Memory B cell (primary cell): ENCODE measurements at places on chromosomes 13 and 19.

DNA sequence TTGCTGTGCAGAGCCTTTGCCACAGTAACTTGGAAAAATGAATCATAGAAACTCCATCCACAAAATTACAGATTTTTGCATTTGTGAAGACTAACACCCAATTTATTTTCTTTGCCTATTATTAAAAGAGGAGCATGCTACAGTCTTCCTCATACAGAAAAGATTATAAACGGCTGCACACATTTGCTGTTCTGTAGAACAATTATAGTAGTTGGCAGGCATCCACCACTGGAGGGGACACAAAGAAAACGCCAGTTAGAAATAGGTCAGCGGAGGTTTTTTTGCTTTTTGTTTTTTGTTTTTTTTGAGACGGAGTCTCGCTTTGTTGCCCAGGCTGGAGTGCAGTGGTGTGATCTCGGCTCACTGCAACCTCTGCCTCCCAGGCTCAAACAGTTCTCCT, 51.6 kb downstream of the SACS start:
- no peak for DNase-seq

- DNase-seq = no peak
These were observed 65.0 kb upstream of the TRPC4 start for GRCh38 chr13:37934339-37935191.

DNA sequence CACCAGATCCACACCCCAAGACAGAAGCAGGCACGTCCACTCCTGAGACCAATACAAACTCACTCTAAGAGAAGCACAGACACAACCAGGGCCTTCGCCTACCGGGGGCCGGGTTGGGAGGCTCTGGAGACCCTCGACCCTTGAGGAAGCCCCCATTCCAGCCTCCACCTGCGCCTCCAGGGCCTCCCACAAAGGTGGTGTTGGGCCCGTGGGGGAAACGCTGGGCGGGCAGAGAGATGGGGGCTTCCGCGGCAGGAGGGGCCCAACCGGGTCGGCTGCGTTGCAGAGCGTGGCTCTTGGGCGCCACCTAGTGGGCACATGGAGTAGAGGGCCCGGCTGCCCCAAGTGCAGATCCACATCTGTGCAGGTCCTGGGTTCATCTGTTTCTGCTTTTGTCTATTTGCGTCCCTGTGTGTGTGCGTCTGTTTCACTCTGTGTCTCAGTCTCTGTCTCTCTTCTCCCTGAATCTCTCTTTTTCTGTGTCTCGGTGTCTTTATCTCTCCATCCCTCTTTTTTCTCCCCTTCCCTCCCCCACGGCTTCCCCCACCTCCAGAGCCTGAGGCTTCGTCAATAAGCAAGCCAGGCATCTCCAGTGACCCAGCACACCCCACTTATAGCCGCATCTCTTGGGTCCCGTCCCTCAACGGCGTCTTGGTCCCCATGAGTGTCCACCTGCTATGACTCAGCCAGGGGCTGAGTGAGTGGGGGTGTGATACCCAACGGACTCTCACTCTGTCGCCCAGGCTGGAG, 10.5 kb upstream of the TINCR start:
- DNase-seq = peak; percentile 80

DNA sequence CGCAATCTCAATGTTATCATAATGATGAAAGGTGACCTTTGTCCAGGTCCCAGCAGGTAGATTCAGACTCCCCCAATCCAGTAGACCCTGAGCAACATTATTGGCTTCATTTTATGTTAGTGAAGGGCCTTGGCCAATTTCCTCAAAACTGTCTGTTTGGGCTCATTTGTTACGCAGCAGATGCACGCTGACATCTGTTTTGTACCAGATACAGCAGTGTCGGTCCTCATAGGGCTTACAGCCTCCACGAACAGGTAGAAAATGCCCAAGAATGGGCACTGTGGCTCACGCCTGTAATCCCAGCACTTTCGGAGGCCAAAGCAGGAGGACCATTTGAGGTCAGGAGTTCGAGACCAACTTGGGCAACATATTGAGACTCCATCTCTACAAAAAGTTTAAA, 13.1 kb upstream of the NMRK2 start:
- DNase-seq = no peak

DNA sequence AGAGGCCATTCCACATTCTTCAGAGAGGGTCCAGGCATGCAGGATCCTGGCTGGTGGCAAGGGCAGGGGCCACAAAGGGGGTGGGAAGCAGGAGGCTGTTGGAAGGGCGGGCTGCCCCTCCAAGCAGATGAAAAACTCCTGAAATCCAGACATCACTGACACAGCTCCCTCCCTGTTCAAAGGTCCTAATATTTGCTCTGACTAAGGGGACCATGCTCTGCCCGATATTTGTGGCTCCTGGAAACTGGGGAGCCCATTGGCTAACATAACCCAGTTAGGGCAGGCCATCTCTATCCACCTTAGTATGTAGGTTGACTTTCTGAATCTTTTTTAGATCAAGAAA, 3.3 kb upstream of the CDX2 start:
- no peak for DNase-seq

DNA sequence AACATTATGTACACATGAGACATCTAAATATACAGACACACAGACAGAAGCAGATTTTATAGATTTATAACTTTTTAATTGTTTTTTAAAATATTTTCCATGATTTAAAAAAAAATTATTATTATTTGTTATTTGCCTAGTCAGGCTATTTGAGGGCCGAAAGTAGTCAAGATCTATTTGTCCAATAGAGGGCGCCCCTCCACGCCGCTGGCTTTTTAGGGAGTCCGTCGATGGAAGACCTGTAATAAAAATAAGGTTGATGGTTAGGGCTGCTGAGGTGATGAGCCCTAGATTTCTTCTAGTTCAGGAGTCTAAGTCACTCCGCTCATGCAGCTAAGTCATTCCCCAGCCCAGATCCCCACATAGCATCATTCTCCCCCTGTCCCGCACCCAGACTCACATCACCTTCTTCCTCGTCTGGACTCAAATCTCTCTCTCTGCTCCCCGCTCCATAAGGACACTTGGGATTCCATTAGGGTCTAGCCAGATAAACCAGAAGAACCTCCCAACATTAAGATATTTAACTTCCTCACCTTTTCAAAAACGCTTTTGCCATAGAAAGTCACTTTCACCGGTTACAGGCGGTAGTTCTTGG, 33.9 kb upstream of the CEACAM21 start:
- DNase-seq = peak; percentile 75

- no peak for DNase-seq
These were observed 45.9 kb downstream of the SLC15A1 start for GRCh38 chr13:98706446-98707110.

- peak; percentile 70 for DNase-seq
These were observed at the start of gene RCBTB1 for GRCh38 chr13:49585220-49586157. Gene RCBTB1 (minus strand): TSS chr13:49585558. CDS start chr13:49567279, 18,279 bp downstream.

- no peak for DNase-seq
These were observed 18.8 kb downstream of the C1QTNF9 start for GRCh38 chr13:24328145-24328544.

- DNase-seq = no peak
These were observed 1139.3 kb downstream of the DIAPH3 start for GRCh38 chr13:59024434-59024833.

GRCh38 chr19:11624069-11624463, 26.8 kb downstream of the ZNF627 start:
- no peak for DNase-seq

DNA sequence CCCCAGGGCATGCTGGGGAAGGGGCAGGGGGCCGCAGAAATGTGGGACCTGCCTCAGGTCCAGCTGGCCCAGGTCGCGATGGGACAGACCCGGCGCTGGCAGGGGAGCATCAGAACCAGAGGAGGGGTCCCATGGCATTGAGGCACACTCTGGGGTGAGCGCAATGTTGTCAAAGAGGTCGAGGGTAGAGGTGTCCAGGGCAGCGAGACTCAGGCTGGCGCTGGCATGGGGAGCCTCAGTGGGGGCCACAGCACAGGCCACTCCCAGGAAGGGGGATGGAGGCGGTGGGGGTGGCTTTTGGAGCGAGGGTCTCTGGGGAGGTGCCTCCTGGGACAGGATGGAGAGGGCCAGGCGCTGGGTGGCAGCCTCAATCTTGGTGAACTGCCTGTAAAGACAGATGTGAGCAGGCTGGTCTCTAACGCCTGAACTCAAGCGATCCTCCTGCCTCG, 944 bp downstream of the C19orf85 start:
- DNase-seq = no peak
